Esophagus muscularis mucosa (tissue), 4 donors: ENCODE measurements at places on chromosomes 6 and 20. TPM values are rescaled to one million over a fixed set of nuclear protein-coding genes. Genes with fewer than 3 reads are reported as not detected.

The MRPS10 gene
- 28.2 TPM for total RNA-seq

DNA sequence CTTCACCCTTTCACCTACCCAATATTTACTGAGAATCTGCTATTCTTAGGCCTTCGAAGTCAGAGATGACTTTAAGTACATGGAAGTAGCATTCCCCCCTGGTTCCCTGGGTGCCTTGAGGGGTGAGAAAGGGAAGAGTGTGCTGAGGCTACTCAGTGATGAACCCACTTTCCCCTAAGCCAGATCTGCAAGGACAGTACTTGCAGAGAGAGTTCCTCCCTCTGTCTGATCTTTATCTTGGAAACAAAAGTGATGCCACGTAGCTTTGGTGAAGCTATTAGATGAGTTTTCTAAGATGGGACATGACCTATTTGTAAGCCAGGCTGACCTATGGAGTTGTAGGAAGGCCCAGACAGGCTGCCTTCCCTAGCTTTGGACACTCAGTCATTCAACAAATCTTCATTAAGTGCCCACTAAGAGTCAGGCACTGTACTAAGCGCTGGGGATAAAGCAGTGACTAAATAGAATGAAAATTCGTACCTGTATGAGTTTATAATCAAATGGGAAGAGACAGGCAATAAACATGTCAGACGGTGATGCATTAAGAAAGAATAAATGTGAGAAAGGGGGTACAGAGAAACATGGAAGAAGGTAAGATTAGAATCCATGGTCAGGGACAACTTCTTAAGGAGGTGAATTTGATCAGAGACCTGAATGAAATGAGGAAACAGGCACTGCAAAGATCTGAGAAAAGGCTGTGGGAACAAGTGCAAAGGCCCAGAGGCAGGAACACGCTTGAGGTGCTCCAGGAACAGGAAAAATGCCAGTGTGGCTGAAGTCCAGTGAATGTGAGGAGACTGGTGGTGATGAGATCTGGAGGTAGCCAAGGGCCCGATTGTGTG, 42.2 kb downstream of the BCL2L1 start:
- DNase-seq = no peak

GRCh38 chr20:13174402-13174801, 46.7 kb upstream of the ISM1 start:
- no peak for DNase-seq

DNA sequence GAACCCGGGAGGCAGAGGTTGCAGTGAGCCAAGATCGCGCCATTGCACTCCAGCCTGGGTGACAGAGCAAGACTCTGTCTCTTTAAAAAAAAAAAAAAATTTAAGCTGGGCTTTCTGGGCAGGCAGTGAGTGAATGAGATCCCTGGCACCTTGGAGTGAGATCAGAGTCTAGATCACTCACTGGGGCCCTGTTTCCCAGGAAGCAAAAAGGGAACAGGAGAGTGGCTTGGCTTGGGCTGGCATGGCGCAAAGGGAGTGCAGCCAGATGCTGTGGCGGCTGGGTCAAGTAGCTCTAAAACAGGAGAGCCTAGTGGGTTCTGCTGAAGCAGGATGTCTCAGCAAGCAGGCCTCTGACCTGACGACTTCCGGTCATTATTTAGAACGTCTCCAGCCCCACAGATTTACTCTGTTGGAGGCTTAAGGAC, 10.4 kb downstream of the PLCG1 start:
- no peak for DNase-seq

- DNase-seq = peak; percentile 84
Measured at GRCh38 chr6:117906958-117907600, at the start of gene SLC35F1. SLC35F1 (plus strand) TSS chr6:117907264.

DNA sequence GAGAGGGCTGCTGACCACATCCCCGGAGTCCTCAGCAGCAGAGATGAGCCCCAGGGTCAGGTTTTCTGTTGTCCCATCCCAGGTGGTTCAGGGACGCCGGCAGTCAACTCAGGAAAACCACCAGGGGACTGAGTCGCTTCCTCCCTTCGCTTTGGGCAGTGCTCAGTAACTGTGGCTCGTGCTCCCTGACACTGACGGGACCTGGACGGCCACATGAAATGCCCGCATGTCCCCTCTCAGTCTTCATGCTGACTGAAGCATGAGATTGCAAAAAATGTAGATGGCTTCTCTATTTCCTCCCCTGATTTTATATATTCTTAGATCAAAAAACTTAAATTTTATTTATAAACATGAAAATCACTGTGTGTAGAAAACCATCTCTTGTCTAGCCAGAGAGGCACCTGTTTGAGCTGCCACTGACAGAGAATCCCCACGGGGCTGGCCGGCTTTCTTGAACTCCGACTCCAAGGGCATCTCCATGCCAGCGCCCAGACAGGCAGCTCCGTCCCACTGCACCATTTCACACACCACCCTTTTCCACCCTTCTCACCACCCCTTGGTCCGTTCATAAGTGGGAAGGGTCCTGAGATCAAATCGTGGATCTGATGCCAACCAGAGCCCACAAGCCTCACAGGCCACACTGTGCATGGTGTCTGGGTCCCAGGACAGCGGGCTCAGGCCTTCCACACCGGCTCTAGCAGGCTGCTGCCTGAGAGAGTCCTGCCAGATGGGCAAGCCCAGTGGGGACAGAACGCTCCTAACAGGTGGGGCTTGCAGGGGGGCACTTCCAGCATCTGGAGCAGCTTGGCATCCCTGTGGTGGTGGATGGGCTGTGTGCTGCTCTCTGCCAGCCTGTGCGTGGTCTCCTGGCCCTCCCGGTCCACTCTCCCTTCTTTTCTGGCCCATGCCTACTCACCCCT, 98.2 kb downstream of the SMOC2 start:
- DNase-seq = no peak
